ENCODE measurements at places on chromosomes 3 and 15.

- H3K27ac ChIP-seq = no peak overlapping the region
- no peaks in the 10 kb centered on the region for H3K36me3 ChIP-seq
- no peak overlapping the region for H3K4me3 ChIP-seq
- no peak for DNase-seq
- no peaks in the 10 kb centered on the region for H3K27me3 ChIP-seq
Measured at GRCh38 chr3:48564022-48564421, 441 bp upstream of the UCN2 start.

- H3K27ac ChIP-seq = no peak overlapping the region
- H3K36me3 ChIP-seq = no peaks in the 10 kb centered on the region
- no peak overlapping the region for H3K4me3 ChIP-seq
- no peak for DNase-seq
- H3K27me3 ChIP-seq = peaks cover 6% of the 10 kb centered on the region
Measured at GRCh38 chr3:141699897-141700296, 38.2 kb upstream of the RNF7 start.

- H3K27me3 ChIP-seq = peaks cover 25% of the 10 kb centered on the region
- no peak overlapping the region for H3K27ac ChIP-seq
- DNase-seq = no peak
Measured at GRCh38 chr3:159775372-159775961, 213.2 kb upstream of the IL12A start.

- H3K4me3 ChIP-seq = no peak overlapping the region
- no peak for DNase-seq
- H3K27me3 ChIP-seq = no peaks in the 10 kb centered on the region
- peaks cover 21% of the 10 kb centered on the region for H3K4me1 ChIP-seq
- no peak overlapping the region for H3K27ac ChIP-seq
Measured at GRCh38 chr3:129023909-129024308, 22.8 kb downstream of the EFCC1 start.

GRCh38 chr3:24545887-24546286 lies 51.2 kb upstream of the THRB start:
- DNase-seq = no peak
- H3K27me3 ChIP-seq = no peaks in the 10 kb centered on the region
- no peak overlapping the region for H3K27ac ChIP-seq
- no peaks in the 10 kb centered on the region for H3K36me3 ChIP-seq
- no peaks in the 10 kb centered on the region for H3K4me1 ChIP-seq

- no peak for DNase-seq
- no peak overlapping the region for H3K4me3 ChIP-seq
- peaks cover 2% of the 10 kb centered on the region for H3K36me3 ChIP-seq
- H3K27ac ChIP-seq = no peak overlapping the region
- H3K27me3 ChIP-seq = no peaks in the 10 kb centered on the region
Measured at GRCh38 chr3:109888026-109888425, 550.7 kb upstream of the DPPA4 start.

GRCh38 chr3:63639806-63640205 lies 12.7 kb upstream of the SNTN start:
- no peak for DNase-seq
- no peaks in the 10 kb centered on the region for H3K4me1 ChIP-seq
- H3K27me3 ChIP-seq = no peaks in the 10 kb centered on the region
- H3K4me3 ChIP-seq = no peak overlapping the region
- H3K27ac ChIP-seq = no peak overlapping the region

Data from activated naive CD8-positive, alpha-beta T cell treated with anti-CD3 and anti-CD28 coated beads, Interleukin-2, amount 10 ng/mL, durations not matched to agents 7 days and 5 days (primary cell).